Prostate gland (tissue), 2 donors: ENCODE measurements at places on chromosomes 3 and 15. TPM values are rescaled to one million over a fixed set of nuclear protein-coding genes. Genes with fewer than 3 reads are reported as not detected.

DNA sequence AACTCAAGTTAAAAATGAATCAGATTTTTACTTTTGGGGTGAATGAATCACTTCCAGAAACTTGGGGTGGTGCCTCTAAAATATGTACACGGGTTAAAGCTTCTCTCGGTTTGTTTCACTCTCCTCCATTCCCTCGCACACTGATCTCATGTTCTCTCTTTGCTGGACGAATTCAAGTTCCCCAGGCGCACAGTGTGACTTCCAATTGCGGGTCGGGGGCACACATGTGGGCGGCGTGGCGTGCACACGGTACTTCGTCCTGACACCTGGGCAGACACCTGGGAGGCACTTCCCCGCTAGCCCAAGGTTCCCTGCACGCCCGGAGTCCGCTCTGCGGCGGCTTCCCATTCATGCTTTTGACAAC, 692 bp downstream of the SCAANT1 start:
- H3K27ac ChIP-seq: peak overlapping the region; percentile 93
- H3K4me3 ChIP-seq: peak overlapping the region; percentile 79
- peaks cover 3% of the 10 kb centered on the region for H3K4me1 ChIP-seq
- H3K36me3 ChIP-seq: no peaks in the 10 kb centered on the region
- DNase-seq: no peak

DNA sequence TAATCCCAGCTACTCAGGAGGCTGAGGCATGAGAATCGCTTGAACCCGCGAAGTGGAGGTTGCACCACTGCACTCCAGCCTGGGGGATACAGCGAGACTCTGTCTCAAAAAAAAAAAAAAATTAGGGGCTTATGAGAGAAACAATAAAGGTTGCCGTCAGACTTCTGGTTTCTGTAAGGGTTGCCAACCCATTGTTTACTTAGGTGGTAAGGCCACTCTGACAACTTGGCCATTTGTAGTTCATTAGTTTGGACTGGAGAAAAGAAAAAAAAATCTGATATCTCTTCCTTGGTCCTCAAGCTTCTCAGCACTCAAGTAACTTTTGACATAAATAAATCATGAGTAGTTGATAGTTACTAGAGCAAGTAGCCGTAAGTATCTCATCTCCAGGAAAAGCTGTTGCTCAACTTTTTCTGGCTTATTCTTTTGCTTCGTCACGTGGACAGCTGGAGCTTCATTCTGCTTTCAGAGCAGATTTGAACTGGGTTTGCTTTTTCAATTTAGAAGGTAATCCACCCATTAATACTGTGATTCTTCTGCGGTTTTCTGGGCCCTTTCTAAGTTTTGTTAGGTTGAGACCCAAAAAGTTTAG, 9.4 kb downstream of the SNX1 start:
- peak; percentile 23 for DNase-seq
- H3K4me3 ChIP-seq: no peak overlapping the region
- peaks cover 3% of the 10 kb centered on the region for H3K4me1 ChIP-seq
- no peaks in the 10 kb centered on the region for H3K27me3 ChIP-seq

TM2D3 gene
- 67.0 TPM for total RNA-seq

NAALADL2 gene
- total RNA-seq: 12.2 TPM

DNA sequence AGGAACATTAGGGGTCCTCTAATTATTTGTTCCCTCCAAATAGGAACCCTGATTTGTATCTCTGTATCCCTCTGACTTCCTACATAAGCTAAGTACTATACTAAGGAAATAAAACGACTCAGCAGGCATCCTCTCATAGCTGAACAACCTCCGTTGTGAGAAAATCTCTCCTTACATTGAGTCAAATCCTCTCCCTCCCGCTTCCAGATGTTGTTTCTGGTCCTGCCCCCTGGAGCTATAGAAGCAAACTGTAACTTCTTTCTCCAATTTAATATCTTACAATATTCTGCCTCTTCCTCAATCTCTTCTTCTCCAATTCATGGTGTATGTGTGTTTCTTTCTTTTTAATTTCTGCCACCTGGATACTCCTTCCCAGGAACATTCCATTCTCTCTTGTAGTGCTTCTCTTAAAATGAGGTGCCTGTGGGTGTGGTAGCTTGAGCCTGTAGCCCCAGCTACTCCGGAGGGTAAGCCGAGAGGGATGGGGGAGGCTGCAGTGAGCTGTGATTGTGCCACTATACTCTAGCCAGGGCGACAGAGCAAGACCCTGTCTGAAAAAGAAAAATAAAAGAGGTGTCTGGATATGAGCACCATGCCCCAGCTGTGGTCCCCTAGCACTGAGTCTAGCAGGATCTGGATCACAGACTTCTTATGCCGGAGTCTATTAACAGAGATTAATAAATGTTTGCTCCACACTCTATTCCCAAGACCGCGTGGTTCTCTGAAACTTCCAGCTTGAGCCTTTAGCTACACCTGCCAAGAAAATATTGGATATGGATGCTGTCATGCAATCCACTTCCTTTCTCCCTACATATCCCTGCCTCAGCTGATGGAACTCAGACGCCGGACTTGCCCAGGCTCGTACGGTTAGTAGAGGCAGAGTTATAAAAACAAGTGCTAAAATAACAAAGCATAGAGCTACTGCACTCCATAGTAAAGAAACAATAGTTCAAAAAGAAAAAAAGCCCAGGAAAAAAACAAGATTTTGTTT, 42.9 kb upstream of the NEO1 start:
- no peak overlapping the region for H3K27ac ChIP-seq
- peak; percentile 29 for DNase-seq
- H3K4me3 ChIP-seq: no peak overlapping the region
- H3K4me1 ChIP-seq: no peaks in the 10 kb centered on the region
- no peaks in the 10 kb centered on the region for H3K36me3 ChIP-seq

ERICH6 gene
- 0.09 TPM for total RNA-seq

DNA sequence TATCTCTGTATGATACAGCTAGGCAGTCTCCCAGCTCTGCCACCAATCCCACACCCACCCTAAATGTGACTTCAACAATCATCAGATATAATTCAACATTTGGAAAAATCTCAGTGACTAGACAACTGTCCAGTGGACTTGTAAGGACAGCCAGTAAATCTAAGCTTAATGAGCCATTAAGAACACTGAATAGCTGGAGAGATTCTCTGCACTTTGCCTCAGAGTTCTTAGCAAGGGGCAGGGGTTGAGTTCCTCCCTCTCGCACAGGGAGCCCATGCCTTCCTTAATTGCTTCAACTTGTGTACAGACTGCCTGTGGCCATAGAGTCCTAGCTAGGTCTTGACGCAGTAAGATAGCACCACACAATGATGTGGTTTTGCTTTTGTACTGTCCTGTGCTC, 15.6 kb downstream of the MEX3B start:
- H3K4me1 ChIP-seq: no peaks in the 10 kb centered on the region
- no peaks in the 10 kb centered on the region for H3K27me3 ChIP-seq
- no peak overlapping the region for H3K27ac ChIP-seq
- H3K36me3 ChIP-seq: no peaks in the 10 kb centered on the region

- peak; percentile 3 for DNase-seq
- H3K27me3 ChIP-seq: no peaks in the 10 kb centered on the region
These were observed 218.6 kb downstream of the SNRPN start for GRCh38 chr15:25173241-25174028.

DNA sequence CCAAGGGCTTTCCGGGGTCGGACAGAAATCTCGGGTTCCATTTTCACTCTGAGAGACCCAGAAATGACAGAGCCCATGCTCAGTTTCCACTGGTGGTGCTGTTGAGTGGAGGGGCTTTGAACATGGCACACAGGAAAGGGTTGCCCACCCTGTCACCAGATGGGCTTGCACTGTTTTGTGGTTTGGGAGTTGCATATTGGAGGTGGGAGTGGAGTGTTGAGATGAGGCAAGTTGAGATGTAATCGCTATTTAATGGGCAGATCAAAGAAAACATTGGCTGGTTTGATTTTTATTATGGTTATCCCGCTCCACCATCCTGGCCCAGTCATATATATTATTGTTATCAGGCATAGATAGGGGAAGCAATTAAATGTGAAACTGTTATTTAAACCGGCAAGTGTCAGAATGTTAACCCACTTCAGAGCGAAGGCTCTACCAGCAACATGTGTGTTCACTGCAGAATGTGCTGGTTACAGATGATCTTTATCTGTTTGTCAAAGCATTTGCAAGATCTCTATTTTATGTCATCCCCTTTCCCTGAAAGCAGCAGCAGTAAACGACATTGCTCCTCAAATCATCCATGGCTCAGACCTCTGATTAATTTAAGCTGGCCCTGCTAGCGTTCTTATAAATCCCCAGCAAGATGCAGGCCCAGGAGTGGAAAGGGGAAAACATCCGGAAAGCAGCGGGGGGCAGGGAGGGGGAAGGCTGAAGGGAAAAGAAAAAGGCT, 58.3 kb upstream of the TSEN2 start:
- H3K27ac ChIP-seq: no peak overlapping the region
- no peak overlapping the region for H3K4me3 ChIP-seq
- DNase-seq: no peak
- H3K27me3 ChIP-seq: no peaks in the 10 kb centered on the region
- H3K4me1 ChIP-seq: no peaks in the 10 kb centered on the region

DNA sequence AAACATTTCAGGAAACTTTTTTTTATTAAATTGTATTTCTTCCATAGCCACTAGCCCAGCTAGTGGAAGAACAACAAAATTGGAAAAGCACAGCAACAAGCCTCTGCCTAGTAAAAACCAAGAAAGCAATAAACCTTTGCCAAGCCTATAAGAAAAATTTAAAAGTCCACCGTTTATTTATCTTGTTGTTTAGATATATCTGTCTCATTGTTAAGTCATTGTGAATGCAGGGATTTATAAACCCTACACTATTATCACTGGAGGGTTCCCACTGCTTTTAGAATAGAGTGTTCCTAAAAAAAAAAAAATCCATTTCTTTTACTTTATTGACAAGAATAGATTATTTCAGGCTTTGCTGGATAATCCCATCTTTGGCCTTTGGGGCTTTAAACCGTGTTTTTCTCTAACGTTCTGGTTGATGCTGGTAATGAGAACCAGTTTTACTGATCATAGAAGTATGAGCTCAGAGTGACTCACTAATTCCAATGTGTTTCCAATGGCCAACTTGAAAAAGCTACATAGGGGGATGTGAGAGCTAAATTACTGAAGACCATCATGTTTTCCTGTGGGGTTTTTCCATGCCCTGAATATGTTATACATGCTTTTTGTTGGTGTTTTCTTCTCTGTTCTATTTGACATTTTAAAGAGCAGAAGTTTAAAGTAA, 634.1 kb downstream of the RBMS3 start:
- no peak for DNase-seq
- no peak overlapping the region for H3K4me3 ChIP-seq
- H3K36me3 ChIP-seq: no peaks in the 10 kb centered on the region
- H3K4me1 ChIP-seq: no peaks in the 10 kb centered on the region

- no peaks in the 10 kb centered on the region for H3K36me3 ChIP-seq
- H3K4me1 ChIP-seq: no peaks in the 10 kb centered on the region
- no peak overlapping the region for H3K4me3 ChIP-seq
- no peak for DNase-seq
- no peak overlapping the region for H3K27ac ChIP-seq
These were observed 131.7 kb downstream of the TNIK start for GRCh38 chr3:171328419-171329082.

- DNase-seq: no peak
- peaks cover 2% of the 10 kb centered on the region for H3K27me3 ChIP-seq
- peaks cover 4% of the 10 kb centered on the region for H3K4me1 ChIP-seq
- no peaks in the 10 kb centered on the region for H3K36me3 ChIP-seq
- no peak overlapping the region for H3K27ac ChIP-seq
These were observed 20.2 kb upstream of the PLXNA1 start for GRCh38 chr3:126962756-126963155.

MYH15 gene
- 0.68 TPM for total RNA-seq

GALK2 gene
- 28.5 TPM for total RNA-seq

DNA sequence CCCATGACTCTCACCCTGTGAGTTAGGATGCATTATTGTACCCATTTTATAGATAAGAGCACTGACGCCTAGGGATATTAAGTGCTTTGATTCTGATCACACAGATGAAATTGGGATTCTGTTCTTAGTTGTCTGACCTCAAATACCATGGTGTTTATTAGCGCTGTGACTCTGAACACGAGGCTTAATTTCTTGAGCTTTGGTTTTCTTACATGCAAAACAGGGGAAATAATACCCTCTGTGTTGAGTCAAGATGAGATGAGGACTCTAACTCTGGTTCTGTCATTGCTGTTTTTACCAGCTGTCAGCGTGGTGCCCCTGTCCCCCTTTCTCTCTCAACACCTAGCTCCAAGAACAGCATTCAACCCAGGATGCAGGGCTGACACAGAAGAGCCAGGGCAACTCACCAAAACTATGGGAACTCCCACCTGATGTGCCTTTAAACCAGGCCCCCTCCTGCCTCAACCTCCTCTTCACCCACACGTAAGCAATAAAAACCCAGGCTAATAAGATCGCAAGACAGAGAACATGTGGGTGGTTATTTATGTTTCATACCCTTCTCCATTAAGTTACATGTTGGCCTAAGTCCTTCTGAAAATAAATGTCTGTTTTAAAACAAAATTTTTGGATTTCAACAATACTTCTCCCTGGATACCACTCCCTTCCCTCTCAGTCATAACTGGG, 100.1 kb upstream of the SPATA12 start:
- DNase-seq: no peak
- no peak overlapping the region for H3K27ac ChIP-seq
- no peaks in the 10 kb centered on the region for H3K27me3 ChIP-seq
- H3K4me1 ChIP-seq: no peaks in the 10 kb centered on the region
- H3K4me3 ChIP-seq: no peak overlapping the region

DNA sequence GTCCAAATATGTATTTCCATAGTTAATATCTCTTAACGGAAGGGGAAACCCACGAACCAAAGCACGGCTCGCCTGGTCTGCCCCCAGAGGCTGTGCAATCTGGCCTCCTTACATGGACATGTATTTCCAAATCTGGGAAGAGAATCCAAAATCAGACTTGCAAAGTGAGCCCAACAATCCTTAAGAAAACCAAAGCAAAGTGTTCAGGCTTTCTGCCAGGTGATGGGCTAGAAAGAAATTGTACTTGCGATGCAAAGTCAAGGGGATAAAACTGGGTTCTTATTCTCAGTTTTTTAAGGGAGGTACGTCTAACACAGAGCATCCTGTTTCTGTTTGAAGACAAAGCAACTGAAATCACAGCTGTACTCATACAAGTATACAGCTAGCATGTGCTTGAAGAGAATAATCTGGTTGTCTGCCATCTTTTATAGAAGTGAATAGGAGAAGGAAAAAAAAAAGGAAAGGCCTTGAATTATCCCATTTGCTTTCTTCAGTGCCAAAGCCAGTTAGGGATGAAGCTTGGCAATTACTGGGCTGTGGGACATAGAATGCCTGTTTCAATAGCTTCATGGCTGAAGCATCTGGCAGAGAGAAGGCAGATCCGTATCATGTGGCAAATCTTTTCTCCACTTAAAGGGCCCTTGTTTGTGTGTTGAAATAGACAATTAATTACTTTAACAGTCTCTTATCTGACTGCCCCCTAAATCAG, 48.4 kb downstream of the LRIG1 start:
- peaks cover 21% of the 10 kb centered on the region for H3K4me1 ChIP-seq
- no peaks in the 10 kb centered on the region for H3K27me3 ChIP-seq
- H3K36me3 ChIP-seq: no peaks in the 10 kb centered on the region
- H3K4me3 ChIP-seq: no peak overlapping the region
